ENCODE measurements at places on chromosomes 12 and 14.
A peak's percentile ranks its signal among the peaks of the same experiment; 100 is the strongest.

DNA sequence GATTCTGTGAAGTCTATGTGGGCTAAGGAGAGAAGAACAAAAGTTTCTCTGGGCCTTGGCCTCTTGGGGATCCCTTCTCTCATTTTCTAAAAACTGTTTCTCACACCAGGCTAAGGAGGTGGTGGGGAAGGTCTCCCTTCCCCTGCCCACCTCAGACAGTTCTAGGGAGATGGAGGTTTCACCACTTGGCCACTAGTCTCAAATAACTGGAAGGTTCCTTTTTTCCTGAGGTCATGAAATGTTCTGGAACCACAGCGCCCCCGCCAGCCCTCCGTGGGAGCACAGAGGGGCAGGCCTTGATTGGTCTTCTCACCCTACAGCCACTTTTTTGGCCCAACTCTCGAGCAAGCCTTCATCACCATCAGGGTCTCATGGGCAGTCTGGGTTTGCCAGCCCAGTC, 12.6 kb downstream of the C12orf43 start:
- DNase-seq: no peak

DNA sequence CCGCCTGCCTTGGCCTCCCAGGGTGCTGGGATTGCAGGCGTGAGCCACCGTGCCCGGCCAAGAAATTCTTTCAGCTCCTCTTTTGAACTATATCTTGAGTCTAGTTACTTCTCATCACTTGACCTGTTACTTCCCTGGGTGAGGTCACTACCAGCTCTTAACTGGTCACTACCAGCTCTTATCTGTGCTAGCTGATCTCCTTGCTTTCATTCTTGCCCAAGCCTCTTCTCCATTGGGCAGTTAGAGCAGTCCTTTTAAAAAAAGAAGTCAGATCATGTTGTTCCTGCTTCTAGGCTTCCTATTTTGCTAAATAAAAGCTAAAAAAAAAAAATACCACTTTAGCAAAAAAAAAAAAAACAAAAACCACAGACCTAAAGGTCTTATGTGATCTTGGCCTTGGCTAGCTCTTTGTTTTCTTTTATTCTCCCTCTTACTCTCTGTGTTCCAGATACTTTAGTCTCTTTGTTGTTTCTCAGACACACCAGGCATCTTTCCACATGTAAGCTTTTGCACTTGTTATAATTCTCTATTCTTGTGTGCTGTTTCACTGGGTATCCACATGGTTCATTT, 63.5 kb downstream of the RAD51B start:
- no peak for DNase-seq

DNA sequence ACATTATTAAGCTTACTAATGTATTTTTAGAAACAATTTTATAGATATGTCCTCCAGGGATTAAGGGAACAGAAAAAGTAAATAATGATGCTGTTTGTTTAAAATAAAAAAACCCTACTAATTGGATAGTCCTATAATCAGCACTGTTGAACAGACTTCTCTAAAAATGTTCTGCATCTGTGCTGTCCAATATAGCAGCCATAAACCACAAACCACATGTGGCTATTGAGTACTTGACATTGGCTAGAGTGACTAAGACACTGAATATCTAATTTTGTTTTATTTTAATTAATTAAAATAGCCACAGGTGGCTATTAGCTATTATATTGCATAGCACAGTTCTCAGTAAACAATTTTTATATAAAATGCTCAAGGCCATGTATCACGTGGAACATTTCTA, 210.4 kb downstream of the DPY19L2 start:
- DNase-seq: no peak

- no peak for DNase-seq
These were observed 94.9 kb downstream of the ALG10B start for GRCh38 chr12:38411426-38411825.

DNA sequence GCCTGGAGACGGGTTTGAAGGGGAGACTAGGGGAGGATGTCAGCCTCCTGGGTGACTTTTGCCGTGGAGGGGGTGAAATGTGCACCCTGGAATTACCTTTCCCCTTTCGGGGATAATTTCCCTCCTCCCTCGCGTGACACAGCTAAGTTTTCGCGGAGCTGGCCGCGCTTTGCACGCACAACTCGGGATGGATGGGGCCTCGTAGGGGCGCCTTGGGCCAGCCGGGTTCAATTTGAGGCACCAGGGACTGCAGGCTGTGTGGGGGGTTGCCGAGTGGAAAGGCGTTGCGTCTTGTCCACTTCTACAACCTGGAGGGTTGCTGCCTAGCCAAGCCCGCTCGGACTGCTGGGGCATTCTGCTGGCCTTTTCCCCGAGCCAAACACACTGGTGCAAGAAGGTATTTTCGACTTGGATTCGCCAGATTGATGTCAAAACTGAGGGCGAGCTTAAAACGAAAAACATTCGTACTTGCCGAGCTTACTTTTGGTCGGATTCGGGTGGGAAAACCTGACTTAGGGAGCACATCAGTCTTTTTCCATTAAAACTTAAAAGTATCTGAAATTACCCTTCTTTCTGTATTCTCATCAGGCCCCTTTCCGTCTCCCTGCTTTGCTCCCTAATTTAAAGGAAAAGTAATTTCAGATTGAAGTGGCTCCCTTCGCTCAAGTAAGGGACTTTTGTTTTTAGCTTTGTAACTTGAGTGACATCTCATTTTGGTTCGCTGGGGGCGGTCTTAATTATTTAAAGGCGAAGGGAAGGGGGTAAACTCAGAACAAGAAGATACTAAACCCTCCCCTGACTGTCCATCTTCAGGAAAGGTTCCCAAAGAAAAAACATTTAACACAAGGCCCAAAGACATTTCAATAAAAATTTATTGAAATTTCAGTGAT, 14.3 kb downstream of the TBX3 start:
- peak; percentile 55 for DNase-seq

- no peak for DNase-seq
These were observed 16.5 kb downstream of the ETNK1 start for GRCh38 chr12:22641353-22642053.

- no peak for DNase-seq
These were observed 46.0 kb downstream of the SPIC start for GRCh38 chr12:101521136-101521535.

DNA sequence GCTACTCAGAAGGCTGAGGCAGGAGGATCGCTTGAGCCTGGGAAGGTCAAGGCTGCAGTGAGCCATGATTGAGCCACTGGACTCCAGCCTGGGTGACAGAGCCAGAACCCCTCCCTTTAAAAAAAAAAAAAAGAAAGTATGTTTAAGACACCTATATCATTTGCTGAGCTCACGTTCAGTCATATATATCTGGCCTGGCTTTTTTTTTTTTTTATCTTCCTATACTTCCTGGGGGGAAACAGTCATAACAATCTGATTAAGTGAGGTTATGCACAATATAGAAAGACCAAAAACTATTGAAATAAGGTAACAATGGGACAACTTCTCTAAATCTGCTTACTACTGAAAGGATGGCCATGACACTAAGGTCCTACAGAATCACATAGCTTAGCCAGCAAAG, 9.4 kb upstream of the ARID2 start:
- DNase-seq: no peak

- no peak for DNase-seq
These were observed 6.6 kb downstream of the IL31 start for GRCh38 chr12:122167356-122167925.

GRCh38 chr12:43733687-43734086, 24.9 kb downstream of the PUS7L start:
- no peak for DNase-seq

DNA sequence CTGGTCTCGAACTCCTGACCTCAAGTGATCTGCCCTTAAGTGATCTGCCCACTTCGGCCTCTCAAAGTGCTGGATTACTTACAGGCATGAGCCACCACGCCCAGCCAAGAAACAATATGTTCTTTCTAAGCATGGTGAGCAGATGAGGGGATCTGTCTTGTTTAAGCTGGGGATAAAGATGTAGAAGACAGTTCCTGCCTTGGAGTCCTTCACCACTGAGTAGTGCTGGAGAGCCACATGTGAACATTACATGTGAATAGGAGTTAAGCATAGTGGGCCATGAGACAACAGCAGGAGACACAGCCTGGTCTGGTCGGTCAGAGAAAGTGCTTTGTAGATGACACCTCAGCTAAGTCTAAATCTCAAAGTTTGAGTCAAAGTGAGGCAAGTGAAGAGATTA, 26.0 kb downstream of the TMBIM6 start:
- no peak for DNase-seq

GRCh38 chr14:68466491-68466977, 326.3 kb downstream of the ZFP36L1 start:
- peak; percentile 98 for DNase-seq

GRCh38 chr12:15520844-15521243, 198.5 kb downstream of the PTPRO start:
- DNase-seq: no peak

DNA sequence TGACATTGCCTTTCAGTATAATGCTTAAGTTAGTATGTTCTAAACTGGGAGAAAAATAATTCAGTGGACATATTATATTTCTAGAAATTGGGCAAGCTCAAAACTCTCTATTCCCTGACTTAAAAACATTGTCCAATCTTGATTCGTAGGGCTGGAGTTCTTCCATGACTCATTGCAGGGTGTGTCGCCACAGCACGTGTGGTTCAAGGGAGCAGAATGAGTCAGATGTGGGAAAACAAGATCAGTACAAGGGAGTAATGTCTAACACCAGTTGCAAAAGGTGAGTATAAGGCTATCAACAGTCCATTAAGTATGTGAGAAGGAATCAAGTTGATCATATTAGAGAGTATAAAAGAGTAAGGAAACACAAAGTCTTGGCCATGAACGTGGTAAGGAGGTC, 887.0 kb downstream of the TMTC2 start:
- peak; percentile 79 for DNase-seq

DNA sequence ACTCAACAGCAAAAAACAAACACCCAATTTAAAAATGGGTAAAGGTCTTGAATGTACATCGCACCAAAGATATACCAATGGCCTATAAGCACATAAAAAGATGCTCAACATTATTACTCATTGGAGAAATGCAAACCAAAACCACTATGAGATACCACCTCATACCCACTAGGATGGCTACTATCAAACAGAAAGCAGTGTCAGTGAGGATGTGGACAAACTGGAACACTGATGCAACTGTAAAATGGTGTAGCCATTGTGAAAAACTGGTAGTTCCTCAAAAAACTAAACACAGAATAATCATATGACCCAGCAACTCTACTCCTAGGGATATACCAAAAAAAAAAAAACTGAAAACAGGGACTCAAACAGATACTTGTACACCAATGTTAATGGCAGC, 49.3 kb downstream of the CDK17 start:
- DNase-seq: peak; percentile 21

GRCh38 chr14:36582011-36582873, at the start of gene NKX2-8:
Gene NKX2-8 (minus strand): TSS chr14:36582614. CDS start chr14:36582389, 225 bp downstream.
- no peak for DNase-seq

- no peak for DNase-seq
These were observed 1.7 kb downstream of the ACVRL1 start for GRCh38 chr12:51908876-51909592.

- no peak for DNase-seq
These were observed 18.2 kb downstream of the WSCD2 start for GRCh38 chr12:108147279-108147678.

- no peak for DNase-seq
These were observed 14.0 kb downstream of the PLBD2 start for GRCh38 chr12:113372371-113372770.

DNA sequence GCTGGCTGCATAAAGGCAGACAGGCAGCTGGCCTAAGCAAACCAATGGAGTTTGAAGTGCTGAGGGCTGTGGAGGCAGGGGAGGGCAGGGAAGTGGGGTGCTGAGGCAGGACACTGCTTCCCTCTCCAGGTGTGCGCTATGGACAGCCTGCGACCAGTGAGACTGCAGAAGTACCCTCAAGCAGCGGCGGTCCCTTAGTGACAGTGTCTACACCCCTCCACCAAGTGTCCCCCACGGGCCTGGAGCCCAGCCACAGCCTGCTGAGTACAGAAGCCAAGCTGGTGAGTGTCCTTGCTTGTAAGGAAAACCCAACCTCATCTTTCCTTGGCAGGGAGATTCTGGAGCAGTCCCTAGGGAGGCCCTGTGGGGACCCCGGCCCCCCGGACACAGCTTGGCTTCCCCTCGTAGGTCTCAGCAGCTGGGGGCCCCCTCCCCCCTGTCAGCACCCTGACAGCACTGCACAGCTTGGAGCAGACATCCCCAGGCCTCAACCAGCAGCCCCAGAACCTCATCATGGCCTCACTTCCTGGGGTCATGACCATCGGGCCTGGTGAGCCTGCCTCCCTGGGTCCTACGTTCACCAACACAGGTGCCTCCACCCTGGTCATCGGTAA, 17.9 kb downstream of the HNF1A start:
- DNase-seq: no peak

DNA sequence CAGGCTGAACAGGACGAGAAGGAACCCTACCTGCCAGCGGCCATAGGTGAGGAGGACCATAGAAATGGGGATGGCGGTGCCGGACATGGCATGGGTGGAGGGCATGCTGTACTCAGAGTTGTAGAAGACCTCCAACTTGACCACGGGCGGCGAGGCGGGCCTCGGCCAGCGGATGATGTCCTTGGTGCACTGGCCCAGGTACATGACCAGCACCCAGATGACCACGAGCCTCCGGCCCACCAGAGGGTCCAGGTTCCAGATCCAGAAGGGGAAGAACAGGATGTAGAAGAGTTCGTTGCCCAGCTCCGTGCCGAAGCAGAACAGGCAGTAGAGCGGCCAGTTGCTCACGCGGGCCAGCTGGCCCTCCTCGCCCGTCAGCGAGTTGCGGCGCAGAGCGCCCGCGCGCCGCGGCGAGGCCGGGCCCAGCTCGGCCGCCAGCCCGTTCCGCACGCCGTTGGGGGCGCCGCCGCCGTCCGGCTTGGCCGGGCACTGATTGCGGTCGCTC, 582 bp downstream of the SGPP1 start:
- DNase-seq: peak; percentile 49

DNA sequence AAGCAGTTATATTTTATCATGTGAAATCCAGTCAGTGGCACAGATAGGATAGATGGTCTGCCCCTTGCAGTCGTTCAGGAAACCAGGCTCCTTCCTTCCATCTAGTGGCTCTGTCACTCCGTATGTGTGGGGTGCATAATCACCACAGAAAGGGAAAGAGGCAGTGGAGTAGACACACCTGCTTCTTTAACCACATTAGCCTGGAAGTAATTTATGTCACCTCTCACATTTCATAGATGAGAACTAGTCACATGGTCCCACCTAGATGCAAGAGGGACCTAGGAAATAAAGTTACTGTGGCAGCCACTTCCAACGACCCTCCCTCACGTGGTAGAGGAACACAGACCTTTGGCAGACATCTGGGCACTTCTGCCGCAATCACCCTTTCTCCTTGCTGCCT, 14.2 kb upstream of the RNU6-8 start:
- DNase-seq: no peak

GRCh38 chr14:105748204-105748578, 221.8 kb downstream of the TMEM121 start:
- DNase-seq: peak; percentile 23

- DNase-seq: no peak
These were observed 328 bp downstream of the INTS13 start for GRCh38 chr12:26937443-26937862.

- DNase-seq: no peak
These were observed 106.5 kb upstream of the PLXNC1 start for GRCh38 chr12:94041850-94042249.

GRCh38 chr12:87901457-87901856, 127.7 kb downstream of the C12orf50 start:
- no peak for DNase-seq

Measured in iris pigment epithelial cell (primary cell).